Activated T-helper 2 cell treated with anti-CD3 and anti-CD28 coated beads, Interferon-gamma antibody, Interleukin-2, Interleukin-4, amounts not matched to agents 10 μg/mL and 5 μg/mL and 100 μg/mL, durations not matched to agents 14 hours and 24 hours and 36 hours (primary cell): ENCODE measurements at places on chromosomes 2 and 18. TPM values are rescaled to one million over a fixed set of nuclear protein-coding genes. Genes with fewer than 3 reads are reported as not detected.
A peak's percentile ranks its signal among the peaks of the same experiment; 100 is the strongest.

Gene RBKS
- 1.8 and 3.0 TPM in 2 replicates for total RNA-seq

- no peak for DNase-seq
- no peak overlapping the region for H3K4me3 ChIP-seq
- no peak overlapping the region for H3K27ac ChIP-seq
- peaks cover 9% of the 10 kb centered on the region for H3K4me1 ChIP-seq
- H3K36me3 ChIP-seq = peaks cover 17% of the 10 kb centered on the region
Measured at GRCh38 chr2:196725218-196725617, 74.3 kb downstream of the GTF3C3 start.

Gene PLA2R1
- not detected in 2 replicates for total RNA-seq

- no peaks in the 10 kb centered on the region for H3K36me3 ChIP-seq
- H3K27ac ChIP-seq = no peak overlapping the region
- no peaks in the 10 kb centered on the region for H3K27me3 ChIP-seq
Measured at GRCh38 chr2:79788952-79789651, 276.3 kb downstream of the CTNNA2 start.

DNA sequence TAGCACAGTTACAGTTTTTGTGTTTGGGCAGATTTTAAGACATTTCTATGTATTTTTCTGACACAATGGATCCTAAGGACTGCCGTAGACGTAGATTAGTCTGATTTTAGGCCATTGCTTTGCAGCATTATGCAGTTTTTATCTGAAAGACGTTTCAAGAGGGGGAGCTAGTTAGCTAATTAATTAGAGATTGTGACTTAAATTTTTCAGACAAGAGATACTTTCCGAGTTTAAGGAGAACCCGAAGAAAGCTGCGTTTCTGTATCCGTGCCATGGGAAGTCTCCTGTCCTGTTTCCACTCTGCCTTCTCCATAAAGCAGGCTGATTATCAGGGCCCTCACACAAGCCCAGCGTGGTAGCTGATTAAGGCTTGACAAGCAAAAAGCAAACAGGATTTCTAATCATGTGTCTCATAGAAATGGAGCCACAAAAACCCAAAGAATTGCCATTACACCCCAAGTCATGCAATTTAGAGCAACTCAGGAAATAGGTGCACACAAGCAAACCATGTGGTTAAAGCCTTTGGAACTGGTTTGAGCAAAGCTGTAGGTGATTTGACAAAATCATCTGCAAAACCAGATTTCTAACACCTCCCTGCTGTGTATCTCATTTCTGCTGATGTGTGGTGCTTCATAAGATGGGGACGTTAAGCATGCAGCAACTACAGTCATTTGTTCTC lies 808.1 kb downstream of the RNF144A start:
- peaks cover 58% of the 10 kb centered on the region for H3K4me1 ChIP-seq
- H3K27me3 ChIP-seq = no peaks in the 10 kb centered on the region
- peaks cover 54% of the 10 kb centered on the region for H3K36me3 ChIP-seq
- peak; percentile 51 for DNase-seq
- peak overlapping the region; percentile 90 for H3K27ac ChIP-seq

DNA sequence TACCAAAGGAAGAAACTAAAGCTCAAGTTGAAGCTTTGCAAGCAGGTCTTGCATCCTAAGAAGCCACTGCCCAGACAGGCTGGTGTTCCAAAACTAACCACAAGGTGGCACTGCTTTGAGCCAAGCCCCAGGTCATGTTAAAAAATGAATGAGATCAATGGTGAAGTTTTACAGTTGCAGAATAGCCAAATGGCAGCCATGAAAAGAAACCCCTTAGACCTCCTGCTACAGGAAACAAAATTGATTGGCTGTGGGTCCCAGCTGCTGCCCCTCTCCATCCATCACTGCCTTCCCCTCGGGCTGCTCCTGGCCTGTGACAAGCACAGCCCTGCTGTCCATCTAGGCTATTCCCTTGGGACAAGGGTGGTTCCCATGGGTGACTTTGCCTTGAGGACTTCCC lies 20.7 kb upstream of the MREG start:
- no peak overlapping the region for H3K4me3 ChIP-seq
- H3K36me3 ChIP-seq = peaks cover 18% of the 10 kb centered on the region
- peak; percentile 69 for DNase-seq
- H3K27ac ChIP-seq = no peak overlapping the region

DNA sequence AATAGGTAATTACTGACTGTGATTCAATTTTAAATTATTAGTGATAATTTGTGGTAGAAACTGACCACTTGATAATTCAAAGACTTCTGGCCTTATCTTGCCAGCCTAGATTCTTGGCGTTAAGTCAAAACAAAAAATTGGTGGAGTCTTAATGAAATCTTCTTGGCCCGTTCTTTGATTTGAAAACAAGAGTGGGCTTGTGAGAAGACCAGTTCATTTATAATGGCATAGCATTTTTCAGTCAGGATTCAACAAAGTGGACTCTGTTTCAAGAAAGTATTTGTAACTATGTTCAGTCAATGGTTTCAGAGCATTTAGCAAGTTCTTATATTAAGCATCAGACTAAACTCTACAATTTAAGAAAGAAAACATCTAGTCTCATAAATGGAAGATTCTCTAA lies 26.0 kb downstream of the ITGA4 start:
- no peak for DNase-seq
- no peaks in the 10 kb centered on the region for H3K27me3 ChIP-seq
- peaks cover 27% of the 10 kb centered on the region for H3K4me1 ChIP-seq
- no peak overlapping the region for H3K27ac ChIP-seq
- H3K4me3 ChIP-seq = no peak overlapping the region

DNA sequence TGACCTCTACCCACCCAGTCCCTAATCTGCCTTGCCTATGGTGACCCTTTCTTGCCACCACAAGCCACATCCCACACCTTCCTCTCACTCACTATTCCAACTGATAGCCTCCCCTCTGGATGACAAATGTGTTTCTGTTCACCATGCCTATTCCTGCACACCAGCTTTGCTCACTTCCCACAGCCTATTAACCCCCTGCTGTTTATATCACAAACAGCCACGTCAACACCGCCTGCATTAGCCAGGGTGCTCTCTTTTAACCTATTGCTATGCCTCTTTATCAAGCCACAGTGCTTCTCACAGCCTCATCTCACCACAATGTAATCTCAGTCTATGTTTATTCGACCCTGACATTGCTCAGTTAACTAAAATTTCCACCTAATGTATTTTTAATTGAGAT lies 271.8 kb downstream of the SUCLG1 start:
- no peak for DNase-seq
- no peak overlapping the region for H3K4me3 ChIP-seq
- H3K27ac ChIP-seq = no peak overlapping the region
- H3K36me3 ChIP-seq = no peaks in the 10 kb centered on the region
- no peaks in the 10 kb centered on the region for H3K4me1 ChIP-seq

Gene UCN
- total RNA-seq = 0.94 and 1.3 TPM in 2 replicates

GRCh38 chr2:168450732-168451131 lies 5.3 kb upstream of the CERS6 start:
- peaks cover 4% of the 10 kb centered on the region for H3K36me3 ChIP-seq
- DNase-seq = no peak
- peaks cover 11% of the 10 kb centered on the region for H3K4me1 ChIP-seq
- H3K4me3 ChIP-seq = no peak overlapping the region
- no peaks in the 10 kb centered on the region for H3K27me3 ChIP-seq

DNA sequence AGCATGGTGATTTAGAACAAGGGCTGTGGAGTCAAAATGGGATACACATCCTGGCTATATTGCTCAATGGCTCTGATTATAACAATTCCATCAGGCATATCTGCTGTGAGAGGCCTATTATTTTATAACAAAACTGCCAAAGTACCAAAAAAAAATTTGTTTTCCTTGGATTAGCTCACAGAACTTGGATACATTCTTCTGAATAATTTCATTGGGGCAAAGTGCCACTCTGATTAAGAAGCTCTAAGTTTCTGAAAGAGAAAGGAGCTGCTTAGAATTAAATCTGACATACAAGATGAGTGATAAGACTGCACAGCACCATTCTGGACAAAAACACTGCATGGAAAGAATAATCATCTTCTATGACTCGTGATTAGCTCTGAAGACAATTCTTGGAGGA lies 85.7 kb downstream of the SMC6 start:
- H3K4me3 ChIP-seq = no peak overlapping the region
- H3K27me3 ChIP-seq = no peaks in the 10 kb centered on the region
- no peak for DNase-seq
- H3K4me1 ChIP-seq = peaks cover 5% of the 10 kb centered on the region
- peaks cover 34% of the 10 kb centered on the region for H3K36me3 ChIP-seq

- no peak overlapping the region for H3K27ac ChIP-seq
- DNase-seq = no peak
- H3K4me1 ChIP-seq = no peaks in the 10 kb centered on the region
- H3K4me3 ChIP-seq = no peak overlapping the region
Measured at GRCh38 chr2:138182250-138182936, 218.1 kb downstream of the HNMT start.

- no peak overlapping the region for H3K4me3 ChIP-seq
- no peak overlapping the region for H3K27ac ChIP-seq
- peaks cover 14% of the 10 kb centered on the region for H3K4me1 ChIP-seq
- no peaks in the 10 kb centered on the region for H3K27me3 ChIP-seq
Measured at GRCh38 chr2:64754570-64754969, 100.9 kb upstream of the SERTAD2 start.

DNA sequence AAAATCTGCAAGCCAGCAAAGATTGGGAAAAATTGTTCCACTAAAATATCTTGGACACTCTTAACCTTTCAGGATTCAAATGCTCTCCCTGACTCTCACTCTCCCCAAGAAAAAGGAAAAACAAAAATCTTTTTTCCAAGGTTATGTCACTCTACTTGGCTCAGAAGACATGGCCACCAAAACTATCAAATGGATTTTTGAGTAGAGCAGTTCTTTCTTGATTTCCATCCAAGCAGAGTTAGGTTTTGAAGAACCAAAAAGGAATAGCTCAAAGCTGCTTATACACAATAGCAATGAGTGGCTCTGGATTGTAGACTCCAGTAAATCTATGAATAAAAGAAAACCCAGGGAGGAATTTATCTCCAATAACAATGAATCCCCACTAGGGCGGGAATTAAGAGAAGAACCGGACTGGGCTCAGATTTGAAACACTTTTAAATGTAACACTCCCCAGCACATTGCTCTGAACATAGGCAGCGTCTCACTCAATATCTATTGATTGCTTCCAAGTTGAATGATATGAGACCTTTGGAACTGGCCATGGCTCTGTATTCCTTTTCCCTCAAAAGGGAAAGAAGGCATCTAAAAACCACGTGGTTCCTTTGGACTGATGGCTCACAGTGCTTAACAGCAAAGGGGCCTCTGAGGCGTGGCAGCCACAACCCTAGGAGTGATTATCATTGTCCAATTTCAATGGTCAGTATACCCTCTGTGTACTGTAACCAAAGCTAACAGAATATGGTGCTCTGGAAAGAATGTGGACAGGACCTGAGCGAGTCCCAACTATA lies 68.3 kb downstream of the SPRED2 start:
- peaks cover 22% of the 10 kb centered on the region for H3K27me3 ChIP-seq
- H3K36me3 ChIP-seq = no peaks in the 10 kb centered on the region
- H3K27ac ChIP-seq = no peak overlapping the region
- H3K4me3 ChIP-seq = no peak overlapping the region
- H3K4me1 ChIP-seq = peaks cover 32% of the 10 kb centered on the region

Gene MC4R
- not detected in 2 replicates for total RNA-seq

Gene LYG2
- not detected in 2 replicates for total RNA-seq

- no peaks in the 10 kb centered on the region for H3K27me3 ChIP-seq
- no peak overlapping the region for H3K27ac ChIP-seq
- no peak overlapping the region for H3K4me3 ChIP-seq
- no peak for DNase-seq
- no peaks in the 10 kb centered on the region for H3K4me1 ChIP-seq
Measured at GRCh38 chr2:167689444-167689843, 558.0 kb downstream of the STK39 start.

- no peaks in the 10 kb centered on the region for H3K27me3 ChIP-seq
- H3K36me3 ChIP-seq = no peaks in the 10 kb centered on the region
- H3K4me1 ChIP-seq = no peaks in the 10 kb centered on the region
Measured at GRCh38 chr18:78861116-78861515, 118.5 kb upstream of the SALL3 start.

Gene ABCG5
- total RNA-seq = 0.14 TPM in 2 replicates
